Stimulated activated CD4-positive, alpha-beta T cell treated with anti-CD3 and anti-CD28 coated beads, Interleukin-1b, Interleukin-23, amount 100 ng/mL, for 1 hour (primary cell): ENCODE measurements at places on chromosomes 4 and X.

DNA sequence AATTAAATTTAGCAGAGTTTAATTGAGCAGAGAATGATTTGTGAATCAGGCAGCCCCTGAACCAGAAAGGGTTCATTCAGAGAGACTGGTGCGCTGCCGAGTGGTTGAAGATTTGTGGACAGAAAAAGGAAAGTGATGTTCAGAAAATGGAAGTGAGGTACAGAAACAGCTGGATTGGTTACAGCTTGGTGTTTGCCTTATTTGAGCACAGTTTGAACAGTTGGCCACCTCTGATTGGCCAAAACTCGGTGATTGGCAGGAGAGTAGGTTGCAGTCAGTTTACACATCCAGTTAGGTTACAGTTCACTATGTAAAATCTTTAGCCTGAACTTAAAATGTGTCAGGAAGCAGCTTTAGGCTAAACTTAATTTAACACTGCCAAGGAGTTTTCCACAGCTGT lies 14.9 kb downstream of the MID1IP1 start:
- DNase-seq = no peak

DNA sequence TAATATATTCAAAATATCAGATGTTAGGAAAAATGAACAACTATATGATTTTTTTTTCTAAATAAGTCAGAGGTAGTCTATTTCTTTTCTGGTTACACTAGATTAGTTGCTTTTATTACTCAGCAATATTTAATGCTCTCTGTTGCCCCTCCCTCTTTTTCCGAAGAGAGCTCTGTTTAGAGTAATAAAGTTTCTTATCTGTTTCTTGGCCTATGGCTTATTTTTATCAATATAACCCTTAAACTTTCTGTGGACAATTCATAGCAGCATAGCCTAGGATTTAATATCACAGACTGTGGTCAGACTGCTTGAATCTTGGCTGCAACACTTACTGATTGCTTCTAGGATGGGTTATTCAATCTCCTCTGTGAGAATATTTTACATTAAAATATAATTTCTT lies 2315.4 kb upstream of the AGA start:
- DNase-seq = no peak

- DNase-seq = no peak
Measured at GRCh38 chrX:15242899-15243555, 26.9 kb downstream of the ASB9 start.

DNA sequence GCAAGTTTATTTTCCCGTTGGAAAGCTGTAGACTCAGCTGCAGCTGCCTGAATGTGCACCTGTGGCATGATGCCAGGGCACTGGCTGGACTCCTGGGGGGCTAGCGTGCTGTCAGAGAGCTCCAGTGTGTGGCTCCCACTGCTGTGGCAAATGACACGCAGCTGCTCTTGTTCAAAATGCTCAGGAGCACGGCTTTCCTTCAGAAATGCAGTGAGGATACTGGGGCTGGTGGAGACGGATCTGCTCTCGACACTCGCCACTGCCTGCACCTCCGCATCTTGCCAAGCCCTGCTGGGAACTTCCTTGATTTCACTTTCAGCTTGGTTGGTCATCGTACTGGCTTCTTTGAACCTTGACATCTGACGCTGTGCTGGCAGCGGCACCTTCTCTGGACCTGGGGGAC lies 58.7 kb downstream of the GPRIN3 start:
- DNase-seq = no peak

- DNase-seq = no peak
Measured at GRCh38 chrX:129900054-129900453, 5.9 kb upstream of the UTP14A start.

DNA sequence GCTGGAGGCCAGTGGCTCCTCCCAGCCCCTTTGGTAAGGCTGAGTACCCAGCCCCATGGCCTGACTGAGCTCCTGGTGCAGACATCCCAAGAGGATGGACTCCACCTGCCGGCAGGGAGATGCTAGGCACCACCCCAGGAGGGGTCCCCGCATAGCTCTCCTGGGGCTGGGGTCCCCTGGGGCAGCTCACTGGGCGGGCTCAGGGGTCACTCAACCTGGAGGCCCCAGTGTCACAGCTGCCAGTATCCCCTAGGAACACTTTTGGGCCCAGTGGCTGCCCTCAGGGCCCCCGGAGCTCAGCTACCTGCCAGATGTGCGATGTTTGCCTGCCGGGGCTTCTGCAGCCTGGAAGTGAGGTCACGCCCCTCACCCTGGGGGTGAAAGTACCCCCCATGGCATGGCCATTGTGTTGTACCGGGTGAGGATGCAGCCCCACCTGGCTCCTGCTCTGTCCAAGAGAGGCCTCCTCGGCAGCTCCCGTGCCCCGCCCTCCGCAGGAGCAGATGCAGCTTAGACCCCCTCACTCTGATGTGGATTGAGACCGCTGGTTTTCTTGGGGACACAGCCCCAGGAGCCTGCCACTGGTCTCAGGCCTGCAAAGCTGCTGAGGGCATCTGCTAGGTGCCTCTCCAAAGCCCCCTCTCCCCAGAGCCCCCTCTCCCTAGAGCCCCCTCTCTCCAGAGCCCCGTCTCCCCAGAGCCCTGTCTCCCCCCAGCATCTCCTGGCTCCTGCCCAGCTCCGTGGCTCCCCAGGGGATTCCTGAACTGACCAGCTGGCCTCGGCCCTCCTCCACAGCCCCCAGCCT lies 6.7 kb upstream of the HGFAC start:
- DNase-seq = no peak

DNA sequence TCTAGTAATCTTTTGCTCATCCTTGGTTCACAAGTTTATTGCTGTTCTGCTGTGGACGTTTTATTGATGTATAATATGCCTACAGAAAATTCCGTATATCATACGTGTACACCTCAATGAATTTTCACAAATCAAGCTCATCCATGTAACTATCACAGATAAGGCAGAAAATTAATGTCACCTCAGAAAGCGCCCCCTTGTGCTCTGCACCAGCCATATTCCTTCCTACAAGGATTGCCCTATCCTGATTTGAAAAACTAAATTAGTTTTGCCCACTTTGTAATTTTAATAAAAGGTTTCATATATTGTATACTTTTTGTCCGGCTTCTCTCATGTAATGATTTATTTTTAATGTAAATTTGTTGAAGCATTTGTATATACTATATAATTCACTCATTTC lies 390.8 kb downstream of the ADGRL3 start:
- DNase-seq = no peak

- DNase-seq = no peak
Measured at GRCh38 chrX:132375941-132376340, 112.9 kb downstream of the MBNL3 start.

- no peak for DNase-seq
Measured at GRCh38 chr4:1718095-1718850, 2.9 kb downstream of the TMEM129 start.
